ENCODE measurements at places on chromosomes 3 and 15.

DNA sequence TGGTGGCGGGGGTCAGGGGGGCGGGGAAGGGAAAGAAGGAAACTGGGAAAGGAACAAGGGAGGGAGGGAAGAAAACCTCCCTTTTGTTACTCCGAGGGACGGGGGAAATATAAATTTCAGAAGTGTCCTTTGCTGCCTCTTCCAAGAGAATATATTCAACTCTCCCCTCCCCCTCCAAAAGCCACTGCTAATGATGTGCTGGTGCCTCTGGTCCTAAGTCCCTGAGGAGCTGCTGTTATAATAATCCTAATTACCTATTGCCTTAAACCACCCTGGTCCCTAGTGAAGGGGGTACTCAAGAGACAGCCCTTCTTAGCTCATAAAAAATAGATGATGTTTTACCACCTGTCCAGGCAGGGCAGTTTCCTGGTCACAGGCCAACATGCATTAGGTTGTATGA is 118.3 kb upstream of the TRIM42 start:
- DNase-seq, result no peak

DNA sequence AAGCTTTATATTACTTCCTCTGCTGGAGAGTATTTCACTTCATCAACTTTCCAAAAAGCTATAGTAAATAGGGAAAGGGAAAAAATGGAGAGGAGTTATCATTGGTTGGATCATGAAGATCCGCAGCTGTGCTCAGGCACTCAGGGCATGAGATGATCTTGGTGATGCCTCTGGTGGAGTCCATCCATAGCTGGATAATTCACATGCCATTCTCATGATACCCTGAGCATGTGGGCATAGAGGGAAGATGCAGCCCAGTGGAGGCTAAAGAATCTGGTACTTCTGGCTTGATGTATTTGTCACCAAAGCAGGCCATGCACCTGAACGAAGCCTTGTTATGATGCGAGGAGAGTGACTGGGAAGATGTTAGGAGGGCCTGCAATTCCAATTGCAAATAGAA is 150.2 kb downstream of the CHST2 start:
- no peak for DNase-seq

DNA sequence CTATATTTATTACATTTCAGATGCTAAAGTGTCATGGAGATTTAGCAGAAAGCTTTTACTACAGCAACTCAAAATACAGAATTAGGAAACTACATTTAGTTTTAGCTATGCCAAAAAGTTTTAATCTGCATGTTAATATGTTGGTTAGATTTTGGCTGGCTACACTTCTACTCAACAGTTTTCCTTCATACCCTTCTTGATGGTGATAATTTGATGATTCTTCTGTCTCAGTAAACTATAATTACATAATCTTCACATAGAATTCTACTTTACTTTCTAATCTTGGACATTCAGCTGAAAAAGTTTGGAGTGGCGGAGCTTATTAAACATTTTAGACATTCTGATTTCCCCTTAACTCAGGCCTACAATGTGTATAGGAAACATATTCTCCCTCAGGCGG is 10.0 kb upstream of the UTS2B start:
- no peak for DNase-seq

DNA sequence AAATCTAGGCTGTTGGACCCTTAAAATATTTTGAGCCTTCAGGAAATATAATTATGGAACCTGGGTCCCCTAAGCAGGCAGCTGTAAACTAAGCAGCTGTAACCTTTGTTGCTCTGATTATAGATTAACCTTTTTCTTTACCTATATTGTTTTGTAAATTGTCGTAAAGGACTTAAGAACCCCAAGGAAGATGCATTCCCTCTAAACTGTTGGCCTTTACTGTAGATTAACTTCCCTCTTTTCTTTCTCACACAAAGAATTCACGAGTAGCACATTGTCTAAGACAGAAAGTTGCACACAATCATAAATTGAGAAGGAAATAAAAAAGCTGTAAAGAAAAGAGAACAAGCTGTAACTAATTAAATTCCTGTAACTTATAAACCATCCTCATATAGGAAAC is 877.3 kb downstream of the ROBO2 start:
- no peak for DNase-seq

DNA sequence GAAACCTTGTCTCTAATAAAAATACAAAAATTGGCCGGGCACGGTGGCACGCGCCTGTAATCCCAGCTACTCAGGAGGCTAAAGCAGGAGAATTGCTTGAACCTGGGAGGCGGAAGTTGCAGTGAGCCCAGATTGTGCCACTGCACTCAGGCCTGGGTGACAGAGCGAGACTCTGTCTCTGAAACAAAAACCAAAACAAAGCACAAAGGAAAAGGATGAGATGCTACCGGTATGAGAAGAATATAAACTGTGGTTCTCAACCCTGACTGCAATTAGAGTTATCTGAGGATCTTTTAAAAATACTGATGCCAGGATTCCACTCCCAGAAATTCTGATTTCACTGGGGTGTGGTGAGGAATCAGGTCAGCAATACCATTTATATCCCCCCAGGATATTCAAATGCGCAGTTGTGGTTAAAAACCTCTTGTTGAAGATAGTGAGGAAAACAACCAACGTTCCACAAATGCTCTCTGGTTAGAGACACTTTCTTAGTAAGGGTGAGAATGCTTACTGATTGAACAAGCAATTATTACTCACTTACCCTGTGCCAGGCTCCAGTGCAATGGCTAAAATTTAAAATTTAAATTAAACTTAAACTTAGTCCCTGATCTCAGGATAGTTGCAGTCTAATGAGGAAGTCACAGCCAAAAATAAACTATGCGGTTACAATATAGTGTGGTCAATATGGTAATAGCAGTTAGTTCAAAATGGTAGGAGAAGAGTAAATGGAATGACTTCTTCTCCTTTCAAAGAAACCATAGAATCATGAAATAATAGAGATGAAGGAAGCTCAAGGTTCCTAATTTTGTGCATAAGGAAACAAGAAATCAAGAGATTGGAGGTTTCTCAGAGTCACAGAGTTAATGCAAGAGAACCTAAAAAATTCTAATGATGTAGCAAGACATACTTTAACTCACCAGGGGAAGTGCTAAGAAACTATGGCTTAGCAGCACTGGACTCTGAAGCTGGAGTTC is 109.5 kb downstream of the SSR3 start:
- no peak for DNase-seq

- DNase-seq, result no peak
These were observed 1.8 kb downstream of the PRKCD start for GRCh38 chr3:53162672-53163443.

- DNase-seq, result peak; percentile 84
These were observed 15.7 kb downstream of the CIDEC start for GRCh38 chr3:9864200-9864927.

DNA sequence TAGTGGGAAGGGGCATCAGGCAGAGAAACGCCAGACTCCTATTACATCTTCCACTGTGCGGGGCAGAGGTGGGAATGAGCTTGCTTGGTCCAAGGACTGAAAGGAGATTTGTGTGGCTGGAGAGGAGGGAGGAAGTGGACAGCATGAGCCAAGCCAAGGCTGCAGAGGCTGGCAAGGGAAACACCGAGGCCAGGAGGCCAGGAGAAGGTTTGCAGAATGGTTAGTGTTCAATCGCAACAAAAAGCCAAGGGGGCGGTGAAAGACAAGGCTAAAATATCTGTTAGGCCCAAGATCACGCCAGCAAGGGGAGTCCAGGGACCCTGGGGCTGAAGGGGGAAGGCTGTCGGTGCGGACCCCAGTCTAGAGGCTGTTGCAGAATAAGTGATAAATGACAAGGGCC is 75.8 kb downstream of the CPN2 start:
- DNase-seq, result no peak

- DNase-seq, result peak; percentile 68
These were observed 24.0 kb downstream of the STX19 start for GRCh38 chr3:94004301-94004910.

DNA sequence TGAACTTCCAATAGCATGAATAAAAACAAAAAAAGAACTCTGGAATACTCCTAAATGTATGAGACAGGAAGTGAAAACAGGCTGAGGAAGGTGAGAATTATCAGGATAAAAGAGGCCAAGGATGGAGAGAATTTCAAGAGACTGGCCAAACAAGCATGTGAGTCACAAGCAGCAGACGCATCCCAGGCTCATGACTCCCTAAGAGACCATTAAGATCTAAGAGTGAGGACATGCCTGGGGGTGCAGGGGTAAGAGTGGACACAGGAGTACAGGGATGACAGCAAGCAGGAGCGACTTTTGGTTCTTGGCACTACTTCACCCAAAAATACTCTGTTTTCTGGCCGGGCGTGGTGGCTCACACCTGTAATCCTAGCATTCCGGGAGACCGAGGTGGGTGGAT is 7.1 kb downstream of the SCAMP2 start:
- no peak for DNase-seq

DNA sequence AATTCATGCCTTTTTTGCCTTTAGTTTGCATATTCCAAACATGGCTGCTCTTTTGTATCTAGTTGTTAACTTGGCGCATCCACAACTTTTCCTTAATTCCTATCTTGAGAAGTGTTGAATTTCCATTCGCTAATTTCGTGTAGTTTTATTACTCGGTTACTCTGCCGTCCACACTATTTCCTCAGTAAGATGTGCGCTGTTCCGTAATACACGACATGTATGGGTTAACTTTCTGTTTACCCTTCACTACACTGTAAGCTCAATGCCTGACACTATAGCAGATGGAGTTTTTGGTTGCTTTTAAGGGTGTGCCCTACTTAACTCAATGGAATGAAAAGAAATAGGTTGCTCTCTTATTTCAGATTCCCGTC is 724 bp downstream of the RPSA start:
- no peak for DNase-seq

- no peak for DNase-seq
These were observed 63.2 kb downstream of the ASTE1 start for GRCh38 chr3:130963444-130963843.

DNA sequence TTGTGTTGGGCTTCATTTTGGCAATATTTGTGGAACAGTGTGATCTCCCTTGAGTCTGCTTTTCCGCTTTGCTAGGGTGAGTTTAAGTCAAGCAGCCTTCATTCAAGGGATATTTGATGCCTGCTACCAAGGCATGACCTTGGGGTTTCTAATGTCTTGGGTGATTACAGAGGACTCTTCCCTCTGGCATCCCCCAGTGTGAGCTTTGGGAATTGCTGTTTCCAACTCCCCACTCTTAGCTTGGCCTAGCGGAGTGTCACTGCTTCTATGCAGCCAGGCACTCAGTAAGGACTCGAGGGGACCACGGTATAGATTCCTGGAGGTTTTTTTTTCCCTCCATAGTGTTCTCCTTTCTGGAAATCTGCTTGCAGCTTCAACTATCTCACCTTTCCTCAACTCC is 21.1 kb downstream of the GCNT3 start:
- DNase-seq, result no peak

GRCh38 chr3:31732548-31732947 is 199.8 kb downstream of the STT3B start:
- DNase-seq, result no peak

GRCh38 chr3:122668930-122669730 is 11.5 kb upstream of the PARP14 start:
- peak; percentile 48 for DNase-seq

DNA sequence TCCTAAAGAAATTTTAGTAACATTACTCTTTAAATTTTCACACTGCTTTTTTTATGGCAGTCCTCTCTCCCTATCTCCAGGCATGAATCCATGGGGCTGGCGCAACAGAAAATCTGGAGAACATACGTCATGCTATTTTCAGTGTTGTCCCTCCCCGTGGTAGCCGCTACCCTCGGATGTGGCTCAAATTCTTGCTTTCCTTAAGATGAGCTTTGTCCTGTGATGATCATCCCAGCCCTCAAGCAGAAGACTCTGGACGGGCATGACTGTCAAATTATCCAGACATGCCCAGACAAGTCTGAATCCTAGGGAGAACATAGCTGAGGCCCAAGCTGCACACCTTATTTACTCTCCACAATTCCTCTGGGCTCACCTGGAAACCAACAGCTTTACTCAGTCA is 49.1 kb downstream of the FMN1 start:
- peak; percentile 28 for DNase-seq

GRCh38 chr3:54447427-54447826 is 325.1 kb downstream of the CACNA2D3 start:
- no peak for DNase-seq

GRCh38 chr15:66825139-66825538 is 123.1 kb downstream of the SMAD6 start:
- DNase-seq, result no peak

DNA sequence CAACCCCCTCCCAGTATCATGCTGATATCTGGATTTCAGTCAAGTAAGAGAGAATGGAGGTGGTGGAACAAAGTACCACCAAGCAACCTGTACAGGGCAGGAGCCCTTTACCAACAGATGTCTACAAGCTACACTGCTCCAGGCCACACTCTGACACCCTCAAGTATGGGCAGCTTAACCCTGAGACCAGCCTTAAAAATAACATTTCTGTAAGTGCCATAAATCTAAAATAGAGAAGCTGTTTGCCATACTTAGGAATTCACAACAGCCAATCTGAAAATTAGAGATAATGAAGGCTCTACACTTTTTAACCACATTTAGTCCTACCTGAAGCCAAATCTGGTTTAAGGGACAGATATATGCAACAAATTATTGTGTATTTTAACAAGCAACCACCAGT is 59.7 kb downstream of the C3orf70 start:
- DNase-seq, result no peak

DNA sequence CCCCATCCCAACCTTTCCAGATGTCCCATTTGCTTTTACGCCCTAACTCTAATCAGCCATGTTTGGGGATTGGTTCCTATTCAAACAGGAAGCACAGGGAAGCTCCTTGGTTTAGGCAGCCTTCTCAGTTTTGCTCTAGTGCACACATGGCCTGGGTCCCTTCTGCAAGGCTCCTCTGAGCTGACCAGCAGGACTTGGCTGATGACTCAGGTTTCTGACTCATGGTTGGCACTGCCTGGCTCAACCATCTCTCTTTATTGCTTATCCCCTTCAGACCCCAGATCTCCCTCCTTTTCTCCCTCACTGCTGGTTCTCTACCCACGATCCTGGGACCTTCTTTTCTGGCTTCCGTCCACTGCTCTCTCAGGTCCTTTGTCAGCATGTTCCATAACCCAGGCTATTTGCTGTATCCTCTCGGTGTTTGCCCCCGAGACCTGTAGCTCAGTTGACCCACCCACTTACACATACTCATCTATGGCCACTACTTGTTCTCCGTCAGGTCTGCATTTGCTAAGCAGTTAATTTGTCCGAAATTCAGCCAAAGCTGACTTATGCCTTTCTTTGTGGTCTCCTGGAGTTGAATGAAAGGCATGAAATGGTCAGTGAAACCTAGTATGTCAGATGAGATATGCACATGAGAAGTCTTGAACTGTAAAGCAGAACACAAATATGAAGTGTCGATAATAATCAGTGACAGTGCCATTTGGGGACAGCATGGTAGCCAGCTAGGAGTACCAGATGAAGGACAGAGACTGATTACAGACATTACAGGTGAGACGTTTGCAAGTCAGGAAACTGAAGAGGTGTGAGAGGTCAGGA is 323.5 kb upstream of the ROPN1 start:
- peak; percentile 34 for DNase-seq

- no peak for DNase-seq
These were observed 37.8 kb downstream of the LSM3 start for GRCh38 chr3:14216257-14217048.

GRCh38 chr3:108036984-108037741 is 53.7 kb downstream of the CD47 start:
- no peak for DNase-seq
